ENCODE measurements at places on chromosomes 4 and X.

DNA sequence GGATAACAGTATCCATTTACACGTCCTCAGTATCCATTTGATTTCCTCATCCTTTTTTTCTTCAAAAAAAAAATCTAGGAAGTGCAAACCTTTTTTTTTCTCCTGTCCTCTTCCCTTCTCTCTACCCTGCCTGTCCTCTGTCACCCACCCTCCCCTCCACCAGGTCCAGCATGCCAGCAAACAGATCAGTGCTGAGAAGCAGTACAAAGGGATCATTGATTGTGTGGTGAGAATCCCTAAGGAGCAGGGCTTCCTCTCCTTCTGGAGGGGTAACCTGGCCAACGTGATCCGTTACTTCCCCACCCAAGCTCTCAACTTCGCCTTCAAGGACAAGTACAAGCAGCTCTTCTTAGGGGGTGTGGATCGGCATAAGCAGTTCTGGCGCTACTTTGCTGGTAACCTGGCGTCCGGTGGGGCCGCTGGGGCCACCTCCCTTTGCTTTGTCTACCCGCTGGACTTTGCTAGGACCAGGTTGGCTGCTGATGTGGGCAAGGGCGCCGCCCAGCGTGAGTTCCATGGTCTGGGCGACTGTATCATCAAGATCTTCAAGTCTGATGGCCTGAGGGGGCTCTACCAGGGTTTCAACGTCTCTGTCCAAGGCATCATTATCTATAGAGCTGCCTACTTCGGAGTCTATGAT lies 1.7 kb downstream of the SLC25A4 start:
- DNase-seq: no peak

DNA sequence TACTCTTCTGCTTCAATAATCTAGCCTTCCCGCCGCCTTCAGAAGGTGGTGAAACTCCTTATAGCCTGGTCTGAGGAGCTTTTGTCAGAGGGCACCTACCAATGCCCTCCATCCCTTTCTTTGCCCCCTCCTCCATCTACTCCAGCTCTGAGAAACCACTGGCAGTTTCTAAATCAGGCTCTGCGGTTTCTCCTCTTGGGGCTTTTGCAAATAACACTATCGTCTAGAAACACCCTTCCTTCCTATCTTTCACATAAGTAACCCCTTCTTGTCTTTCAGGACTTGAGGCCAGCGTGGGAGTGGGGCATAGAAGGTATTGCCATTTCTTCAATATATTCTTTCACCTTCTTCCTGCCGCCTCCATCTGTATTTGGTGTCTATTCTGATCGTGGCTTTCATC lies 1.2 kb upstream of the EFHC2 start:
- DNase-seq: peak; percentile 33

GRCh38 chr4:158543191-158543590 lies 21.5 kb downstream of the RXFP1 start:
- no peak for DNase-seq

DNA sequence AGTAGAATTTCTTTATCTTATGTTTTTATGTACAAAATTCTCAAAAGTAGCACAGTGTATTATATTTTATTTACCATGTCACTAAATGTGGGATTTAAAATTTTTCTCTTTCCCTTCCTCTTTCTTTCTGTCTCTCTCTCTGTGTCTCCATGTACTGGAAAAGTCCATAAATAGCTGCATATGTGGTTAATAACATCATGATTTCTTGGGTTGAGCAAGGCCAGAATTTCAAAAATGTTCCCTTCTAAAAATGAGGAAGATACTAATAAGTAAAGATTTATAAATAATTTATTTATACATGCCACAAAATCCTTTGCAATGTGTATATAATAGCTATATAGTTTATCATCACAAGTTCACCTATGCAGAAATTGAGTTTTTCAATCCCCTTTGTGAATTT lies 29.1 kb upstream of the DKK2 start:
- no peak for DNase-seq

DNA sequence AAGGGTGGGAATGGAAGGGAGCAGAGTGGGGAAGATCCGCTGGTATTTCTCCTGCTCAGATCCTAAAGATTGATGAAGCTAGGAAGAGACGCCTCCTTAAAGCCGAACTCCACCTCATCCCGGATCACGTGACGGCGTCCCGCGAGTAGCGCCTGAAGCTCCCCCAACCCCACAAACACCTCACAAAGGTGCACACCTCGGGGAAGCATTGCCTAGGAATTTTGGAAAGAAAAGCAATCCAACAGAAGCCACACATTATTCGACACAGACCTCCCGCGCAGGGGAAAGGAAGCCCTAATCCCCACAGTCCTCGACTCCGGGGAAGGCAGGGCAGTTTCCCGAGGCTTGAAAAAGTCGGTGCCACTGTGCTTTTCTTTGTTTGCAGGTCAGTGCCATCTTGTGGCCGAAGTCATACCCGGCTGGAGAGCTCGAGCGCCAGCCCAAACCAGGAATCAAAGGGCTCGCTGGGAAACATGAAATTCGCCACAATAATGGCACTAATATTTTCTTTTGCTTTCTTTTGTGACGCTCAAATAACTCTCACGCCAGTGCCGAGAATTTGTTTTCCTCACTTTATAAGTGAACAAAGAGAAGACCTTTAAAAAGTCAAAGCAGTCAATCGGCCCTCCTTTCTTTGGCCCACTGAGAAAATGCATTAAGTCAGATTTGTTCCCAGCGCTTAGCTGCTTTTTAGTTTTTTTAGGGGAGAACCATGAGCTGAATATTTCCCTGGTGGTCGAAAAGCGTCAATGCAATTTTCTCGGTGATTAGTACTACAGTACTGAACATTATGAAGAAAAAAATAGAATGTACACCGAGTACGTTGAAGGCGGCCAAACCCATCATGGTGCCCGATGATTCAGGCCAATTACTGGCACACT lies at the start of gene NPY1R:
NPY1R (minus strand) TSS at position 71 of the 881 bp plus-strand sequence. CDS start 6,042 bp downstream, outside the sequence.
- DNase-seq: peak; percentile 12

GRCh38 chrX:7115557-7115956 lies 32.0 kb upstream of the STS start:
- DNase-seq: no peak

- no peak for DNase-seq
Observed at GRCh38 chr4:22047793-22048192, 99.2 kb upstream of the KCNIP4 start.

- DNase-seq: no peak
Observed at GRCh38 chr4:182150645-182151044, 92.6 kb upstream of the TENM3 start.

DNA sequence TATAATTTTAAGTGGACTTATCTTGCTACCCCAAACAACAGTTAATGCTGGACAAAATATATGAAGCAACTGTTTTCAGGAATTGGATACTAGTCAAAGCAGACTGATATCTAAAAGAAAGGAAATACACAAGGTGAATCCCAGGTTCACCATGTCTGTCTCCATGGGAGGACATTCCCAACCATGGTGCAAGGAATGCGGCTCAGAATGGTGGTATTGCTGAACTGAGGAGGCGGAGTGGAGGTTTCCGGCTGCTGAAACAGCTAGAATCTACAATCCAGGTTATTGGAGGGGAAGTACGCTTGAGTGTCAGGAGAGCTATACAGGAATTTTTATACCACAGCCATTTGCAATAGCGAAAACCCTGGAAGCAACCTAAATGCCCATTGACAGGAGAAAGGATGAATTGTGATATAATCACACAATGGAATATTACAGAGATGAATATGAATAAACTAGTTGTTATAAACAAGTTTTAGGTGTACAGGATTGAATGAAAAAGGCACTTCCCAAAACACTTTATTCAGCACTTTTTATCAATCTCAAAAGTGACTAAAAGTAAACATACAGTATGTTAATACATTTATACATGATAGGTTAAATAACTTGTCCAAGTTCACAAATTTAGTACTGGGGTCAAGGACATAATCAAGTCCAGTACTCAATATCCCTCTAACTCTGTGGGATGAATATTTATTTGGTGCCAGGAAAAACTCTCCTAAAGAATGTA lies 9.0 kb downstream of the HMGB2 start:
- DNase-seq: no peak

- DNase-seq: no peak
Observed at GRCh38 chr4:25838526-25838925, 24.3 kb downstream of the SEL1L3 start.

GRCh38 chrX:153726286-153727122 lies 1.8 kb downstream of the ABCD1 start:
- no peak for DNase-seq

DNA sequence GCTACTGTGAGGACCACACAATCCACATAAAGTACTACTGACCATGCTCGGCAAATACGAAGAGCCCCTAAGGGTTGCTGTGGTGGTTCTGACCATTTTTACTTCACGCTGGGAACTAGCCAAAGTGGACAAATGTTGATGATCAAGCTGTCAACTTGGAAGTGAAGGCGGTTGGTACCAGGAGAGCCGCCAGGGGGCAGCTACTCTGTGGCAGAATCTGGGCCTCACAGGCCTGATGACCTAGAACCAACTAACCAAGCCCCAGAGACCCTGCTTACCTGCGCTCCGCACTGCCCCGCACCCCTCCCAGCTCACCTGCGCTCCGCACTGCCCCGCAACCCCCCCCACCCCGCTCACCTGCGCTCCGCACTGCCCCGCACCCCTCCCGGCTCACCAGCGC lies 5.6 kb downstream of the GAK start:
- DNase-seq: no peak

DNA sequence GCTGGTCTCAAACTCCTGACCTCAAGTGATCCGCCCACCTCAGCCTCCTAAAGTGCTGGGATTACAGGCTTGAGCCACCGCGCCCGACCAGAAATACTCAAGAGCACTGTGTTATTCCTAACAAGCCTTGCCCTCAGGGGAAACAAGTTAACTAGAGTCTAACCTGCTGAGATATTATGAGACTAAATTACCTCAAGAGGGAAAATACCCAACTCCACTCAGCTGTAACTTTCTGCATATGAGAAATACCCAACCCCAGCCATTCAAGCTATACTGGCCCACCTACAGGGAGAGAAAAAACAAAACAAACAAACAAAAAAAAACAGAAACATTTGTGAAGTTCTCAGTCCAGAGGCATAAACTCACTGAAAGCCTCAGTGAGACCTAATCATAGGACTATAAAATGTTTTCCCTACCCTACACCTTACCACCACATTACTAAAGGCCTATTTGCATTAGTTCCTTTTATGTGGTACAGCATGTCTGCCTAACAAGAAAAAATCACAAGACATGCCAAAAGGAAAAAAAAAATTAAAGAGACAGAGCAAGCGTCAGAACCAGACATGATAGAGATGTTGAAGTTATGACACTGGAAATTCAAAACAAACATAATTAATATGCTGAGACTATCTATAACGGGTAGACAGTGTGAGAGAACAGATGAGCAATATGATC lies 876.0 kb downstream of the FSTL5 start:
- DNase-seq: no peak

GRCh38 chr4:74528178-74528577 lies 83.2 kb downstream of the AREG start:
- DNase-seq: no peak

- DNase-seq: no peak
Observed at GRCh38 chr4:139458999-139459398, 5.1 kb downstream of the RAB33B start.

- no peak for DNase-seq
Observed at GRCh38 chrX:122622795-122623194, 561.3 kb upstream of the GRIA3 start.

- no peak for DNase-seq
Observed at GRCh38 chrX:11241720-11242119, 51.5 kb upstream of the AMELX start.

DNA sequence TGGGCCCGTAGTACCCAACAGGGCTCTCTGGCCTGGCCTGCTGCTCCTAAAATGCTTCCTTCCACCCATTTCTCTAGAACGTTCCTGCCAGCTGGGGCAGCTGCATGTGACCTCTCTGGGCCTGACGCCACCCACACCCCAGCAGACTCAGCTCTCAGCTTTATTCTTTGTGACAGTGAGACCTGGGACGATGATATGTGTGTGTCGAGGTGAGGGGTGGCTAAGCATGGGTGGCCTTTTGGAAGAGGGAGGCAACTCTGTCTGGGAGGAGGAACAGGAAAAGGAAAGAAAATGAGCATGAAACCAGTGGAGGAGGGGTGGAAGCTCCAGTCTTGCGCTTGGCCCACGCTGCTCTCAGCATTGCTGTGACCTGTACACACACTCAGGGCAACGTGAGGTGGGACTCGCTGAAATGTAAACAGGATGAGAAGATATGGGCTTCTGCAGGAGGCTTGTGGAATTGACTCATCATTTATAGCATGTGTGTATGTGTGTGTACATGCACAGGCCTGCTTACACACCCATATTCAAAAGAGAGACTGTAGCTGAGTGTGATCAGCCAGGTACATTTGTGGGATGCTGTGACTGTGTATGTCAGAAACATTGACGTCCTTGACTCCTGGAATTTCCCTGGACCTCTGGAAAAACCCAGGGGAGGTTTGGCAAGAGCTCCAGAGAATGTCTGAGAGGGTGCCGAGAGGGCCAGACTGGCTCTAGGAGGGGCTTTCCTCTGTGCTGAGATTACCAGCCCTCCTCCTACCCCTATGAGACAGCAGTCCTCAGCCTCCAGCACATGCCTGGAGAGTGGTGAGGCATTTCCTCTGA lies 137.9 kb downstream of the PJA1 start:
- DNase-seq: no peak

- DNase-seq: no peak
Observed at GRCh38 chr4:20269320-20269719, 17.6 kb downstream of the SLIT2 start.

- no peak for DNase-seq
Observed at GRCh38 chrX:66672106-66672505, 33.2 kb upstream of the EDA2R start.

DNA sequence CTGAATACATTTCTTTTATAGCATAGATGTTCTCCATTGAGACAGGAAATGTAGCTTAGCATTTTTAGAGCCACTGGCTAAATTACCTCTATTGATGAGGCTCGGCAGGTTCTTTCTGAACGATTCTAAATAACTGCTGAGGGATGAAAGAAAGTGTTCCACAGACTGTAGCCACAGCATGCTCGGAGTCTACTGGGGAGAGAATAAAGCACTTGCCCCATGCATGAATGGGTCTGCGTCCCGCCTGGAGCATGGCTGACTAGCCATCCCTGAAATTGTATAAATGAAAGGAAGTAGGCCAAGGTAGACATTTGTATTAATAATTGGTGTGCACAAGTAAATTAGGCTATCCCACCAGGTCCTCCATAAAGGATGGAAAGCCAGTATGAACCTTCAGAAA lies 269.8 kb downstream of the COL25A1 start:
- no peak for DNase-seq

- no peak for DNase-seq
Observed at GRCh38 chr4:177177541-177178081, 132.1 kb upstream of the NEIL3 start.

GRCh38 chr4:7788694-7789425 lies 150.8 kb downstream of the AFAP1 start:
- no peak for DNase-seq

DNA sequence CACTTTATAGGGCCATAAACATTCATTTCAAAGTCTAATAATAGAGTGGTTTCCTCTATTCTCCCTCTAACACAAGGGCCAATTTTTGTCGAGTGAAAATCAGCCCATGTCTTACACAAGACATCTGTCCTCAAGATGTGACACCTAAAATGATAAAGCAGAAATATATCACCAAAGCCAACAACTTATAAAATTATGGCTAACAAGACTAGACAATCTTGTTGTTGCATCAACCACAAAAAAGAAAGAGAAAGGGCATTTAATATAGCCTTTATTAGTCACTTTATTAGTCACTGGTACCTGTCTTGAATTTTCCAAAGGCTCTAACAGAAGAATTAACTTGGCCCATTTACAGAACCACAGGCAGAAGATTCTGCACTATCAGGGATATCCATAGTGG lies 161.6 kb downstream of the SMIM20 start:
- no peak for DNase-seq
